ENCODE measurements at places on chromosomes 16 and 17.

DNA sequence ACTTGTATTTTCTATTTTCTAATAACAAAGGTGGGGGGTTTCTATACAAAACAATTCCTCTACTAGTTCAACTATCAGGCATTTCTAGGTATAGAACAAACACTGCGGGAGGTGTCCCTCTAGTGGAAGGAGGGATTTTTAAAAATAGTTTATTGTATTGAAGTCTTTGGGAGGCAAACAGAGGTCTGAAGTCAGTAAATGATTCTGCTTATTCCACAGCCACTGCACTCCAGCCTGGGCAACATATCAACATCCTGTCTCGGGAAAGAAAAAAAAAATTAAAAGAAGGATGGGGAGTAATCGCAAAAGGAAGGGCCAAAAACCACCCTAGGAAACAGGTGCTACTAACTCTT is 648 bp upstream of the ERCC4 start:
- peaks cover 9% of the 10 kb centered on the region for H3K4me1 ChIP-seq
- peaks cover 12% of the 10 kb centered on the region for H3K36me3 ChIP-seq
- H3K27ac ChIP-seq: peak overlapping the region; percentile 74
- DNase-seq: no peak

DNA sequence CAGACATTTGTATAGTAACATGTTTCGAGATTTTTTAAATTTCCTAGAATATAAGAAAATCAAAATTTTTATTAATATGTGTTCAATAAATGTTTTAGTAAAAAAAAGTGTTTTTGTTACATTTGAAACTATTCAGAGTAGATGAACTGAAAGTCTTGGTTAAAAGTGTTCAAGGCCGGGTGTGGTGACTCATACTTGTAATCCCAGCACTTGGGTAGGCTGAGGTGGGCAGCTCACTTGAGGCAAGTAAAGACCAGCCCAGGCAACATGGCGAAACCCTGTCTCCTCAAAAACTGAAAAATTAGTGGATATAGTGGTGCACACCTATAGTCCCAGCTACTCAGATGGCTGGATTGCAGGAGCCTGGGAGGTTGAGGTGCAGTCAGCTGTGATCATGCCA is 16.8 kb upstream of the PHKG2 start:
- no peak for DNase-seq
- peaks cover 53% of the 10 kb centered on the region for H3K36me3 ChIP-seq
- no peaks in the 10 kb centered on the region for H3K4me1 ChIP-seq
- H3K4me3 ChIP-seq: no peak overlapping the region
- no peaks in the 10 kb centered on the region for H3K27me3 ChIP-seq
- no peak overlapping the region for H3K27ac ChIP-seq

DNA sequence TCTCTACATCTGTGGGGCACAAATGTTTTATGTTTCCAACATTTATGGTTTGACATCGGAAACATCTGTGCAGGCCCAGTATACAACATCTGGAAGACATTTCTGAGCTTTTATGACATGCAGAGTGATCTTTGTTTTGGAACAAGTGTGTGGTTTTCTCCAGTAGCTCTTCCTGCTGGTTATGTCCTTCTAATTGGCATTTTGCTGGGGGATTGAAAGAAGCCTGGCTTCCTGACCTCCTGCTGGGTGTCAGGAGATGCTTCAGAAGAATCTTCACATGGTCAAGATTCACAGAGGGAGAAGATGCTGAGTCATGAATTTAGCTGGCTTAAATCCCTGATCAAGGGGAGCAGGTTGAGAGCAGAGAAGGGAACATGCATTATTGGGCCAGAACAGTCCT is 279.5 kb upstream of the MYOCD start:
- no peak overlapping the region for H3K4me3 ChIP-seq
- H3K27me3 ChIP-seq: no peaks in the 10 kb centered on the region
- no peaks in the 10 kb centered on the region for H3K4me1 ChIP-seq
- no peak for DNase-seq
- H3K27ac ChIP-seq: no peak overlapping the region

DNA sequence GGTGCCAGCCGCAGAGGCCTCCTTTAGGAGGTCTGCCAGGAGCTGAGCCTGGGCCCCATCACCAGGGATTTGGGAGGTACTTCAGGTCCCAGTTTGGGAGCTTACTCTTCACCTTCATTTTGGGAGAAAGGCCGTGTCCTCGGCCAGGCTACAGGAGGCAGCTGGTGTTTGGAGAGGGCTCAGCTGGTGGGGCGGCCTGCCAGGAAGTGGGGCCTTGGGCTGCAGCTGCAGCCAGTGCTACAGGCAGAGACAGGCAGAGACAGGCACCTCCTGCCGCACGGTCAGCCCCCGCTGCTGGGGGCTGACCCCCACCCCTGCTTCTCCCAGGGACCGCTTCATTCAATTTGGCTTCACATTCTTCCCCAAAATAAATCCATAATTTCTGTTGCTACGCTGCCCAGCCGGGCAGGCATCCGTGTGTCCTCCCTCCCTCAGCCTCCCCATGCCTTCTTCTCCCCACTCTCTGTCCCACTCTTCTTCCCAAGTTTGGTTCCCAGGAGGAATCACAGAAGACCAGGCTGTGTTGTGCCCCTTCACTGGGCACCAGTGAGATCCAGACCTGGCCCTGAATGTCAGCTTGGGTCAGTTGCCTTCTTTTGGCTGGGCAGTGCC is 6.1 kb downstream of the TMEM235 start:
- H3K27ac ChIP-seq: no peak overlapping the region

GRCh38 chr16:78505544-78506366 is 406.3 kb downstream of the WWOX start:
- no peak for DNase-seq
- H3K27ac ChIP-seq: peak overlapping the region; percentile 35
- no peaks in the 10 kb centered on the region for H3K27me3 ChIP-seq
- no peak overlapping the region for H3K4me3 ChIP-seq
- no peaks in the 10 kb centered on the region for H3K36me3 ChIP-seq

GRCh38 chr16:69471121-69471520 is 46.7 kb downstream of the CYB5B start:
- no peak overlapping the region for H3K27ac ChIP-seq
- no peaks in the 10 kb centered on the region for H3K27me3 ChIP-seq
- H3K4me3 ChIP-seq: no peak overlapping the region
- H3K4me1 ChIP-seq: no peaks in the 10 kb centered on the region

DNA sequence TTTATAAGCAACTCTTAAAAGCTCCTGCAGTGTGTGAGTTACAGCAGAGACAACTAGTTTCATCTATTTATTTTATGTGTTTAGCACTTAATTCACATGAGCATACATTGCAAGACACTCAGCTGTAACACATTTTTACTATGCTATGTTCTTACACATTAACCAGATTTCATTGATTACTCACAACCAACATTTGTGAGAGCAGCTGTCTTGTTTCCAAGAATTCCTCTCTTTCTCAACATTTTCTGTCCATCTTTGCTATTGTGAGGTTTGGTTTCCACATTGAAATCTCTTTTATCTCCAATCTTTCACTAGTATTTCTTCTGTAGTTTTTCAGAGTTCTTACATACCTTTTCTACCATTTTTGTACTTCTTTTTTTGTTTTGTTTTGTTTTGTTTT is 51.2 kb downstream of the COPRS start:
- no peaks in the 10 kb centered on the region for H3K27me3 ChIP-seq
- H3K4me3 ChIP-seq: no peak overlapping the region
- H3K4me1 ChIP-seq: peaks cover 21% of the 10 kb centered on the region
- no peak for DNase-seq
- no peaks in the 10 kb centered on the region for H3K36me3 ChIP-seq

GRCh38 chr17:63764716-63765115 is 8.7 kb downstream of the CCDC47 start:
- H3K36me3 ChIP-seq: peaks cover 25% of the 10 kb centered on the region
- H3K27me3 ChIP-seq: no peaks in the 10 kb centered on the region
- H3K4me3 ChIP-seq: no peak overlapping the region
- no peak overlapping the region for H3K27ac ChIP-seq

GRCh38 chr17:28648698-28649097 is 3.7 kb upstream of the BLTP2 start:
- peaks cover 19% of the 10 kb centered on the region for H3K4me1 ChIP-seq
- peaks cover 11% of the 10 kb centered on the region for H3K36me3 ChIP-seq
- no peak overlapping the region for H3K27ac ChIP-seq
- DNase-seq: no peak
- H3K4me3 ChIP-seq: no peak overlapping the region

- no peak overlapping the region for H3K4me3 ChIP-seq
- H3K4me1 ChIP-seq: peaks cover 3% of the 10 kb centered on the region
- peak overlapping the region; percentile 83 for H3K27ac ChIP-seq
- H3K36me3 ChIP-seq: peaks cover 51% of the 10 kb centered on the region
Observed at GRCh38 chr17:41895617-41896016, 23.1 kb downstream of the ACLY start.

DNA sequence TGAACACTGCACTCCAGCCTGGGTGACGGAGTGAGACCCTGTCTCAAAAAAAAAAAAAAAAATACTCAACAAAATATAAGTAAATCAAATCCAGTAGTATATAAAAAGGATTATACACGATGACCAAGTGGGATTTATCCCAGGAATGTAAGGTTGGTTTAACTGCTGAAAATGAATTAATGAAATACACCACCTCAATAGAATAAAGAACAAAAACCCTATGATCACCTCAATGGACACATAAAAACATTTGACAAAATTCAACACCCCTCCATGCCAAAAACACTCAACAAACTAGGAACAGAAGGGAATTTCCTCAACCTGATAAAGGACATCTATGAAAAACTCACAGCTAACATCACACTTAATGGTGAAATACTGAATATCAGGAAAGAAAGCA is 6.6 kb downstream of the MIS12 start:
- no peak overlapping the region for H3K27ac ChIP-seq
- no peak for DNase-seq
- no peaks in the 10 kb centered on the region for H3K36me3 ChIP-seq

DNA sequence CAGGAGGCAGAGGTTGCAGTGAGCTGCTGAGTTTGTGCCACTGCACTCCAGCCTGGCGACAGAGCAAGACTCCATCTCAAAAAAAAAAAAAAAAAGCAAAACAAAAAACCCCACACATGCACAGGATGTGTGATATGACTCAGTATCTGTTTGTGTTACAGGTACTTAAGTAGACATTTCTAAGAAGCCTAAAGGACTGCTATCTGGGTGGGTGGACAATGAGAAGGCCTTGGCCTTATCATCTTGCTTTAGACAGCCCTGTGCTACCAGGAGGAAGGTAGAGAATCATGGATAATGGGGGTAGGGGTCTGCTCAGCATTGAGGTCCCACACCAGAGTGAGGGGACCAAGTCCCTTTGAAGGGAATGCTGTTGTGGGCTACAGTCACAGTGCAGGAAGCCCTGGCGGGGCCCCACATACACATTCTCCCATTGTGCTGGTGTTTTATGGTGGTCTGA is 26.7 kb downstream of the PLD6 start:
- peaks cover 22% of the 10 kb centered on the region for H3K36me3 ChIP-seq
- H3K27me3 ChIP-seq: no peaks in the 10 kb centered on the region
- no peak for DNase-seq
- H3K27ac ChIP-seq: peak overlapping the region; percentile 1

GRCh38 chr16:85306071-85306792 is 194.0 kb upstream of the CIBAR2 start:
- no peaks in the 10 kb centered on the region for H3K36me3 ChIP-seq
- peak overlapping the region; percentile 7 for H3K27ac ChIP-seq
- H3K27me3 ChIP-seq: no peaks in the 10 kb centered on the region

DNA sequence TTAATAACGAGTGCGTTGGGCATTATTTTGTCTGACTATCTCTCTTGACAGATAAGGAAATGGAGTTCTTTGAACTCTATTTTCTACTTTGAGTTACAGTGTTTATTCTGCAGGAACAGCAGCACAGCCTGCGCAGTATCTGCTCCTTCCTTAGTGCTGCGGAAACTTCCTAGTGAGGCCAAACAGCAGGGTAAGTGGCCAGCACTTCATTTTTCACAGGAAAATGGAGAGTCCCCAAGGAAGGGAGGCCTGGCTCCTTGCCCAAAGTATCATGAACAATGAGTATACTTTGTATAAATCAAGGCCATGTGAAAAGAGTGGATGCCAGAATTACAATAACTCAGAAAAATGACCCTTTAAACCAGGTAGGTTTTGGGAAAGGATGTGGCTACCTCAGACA is 140.6 kb downstream of the VPS53 start:
- H3K36me3 ChIP-seq: no peaks in the 10 kb centered on the region
- no peak overlapping the region for H3K27ac ChIP-seq
- no peak overlapping the region for H3K4me3 ChIP-seq

DNA sequence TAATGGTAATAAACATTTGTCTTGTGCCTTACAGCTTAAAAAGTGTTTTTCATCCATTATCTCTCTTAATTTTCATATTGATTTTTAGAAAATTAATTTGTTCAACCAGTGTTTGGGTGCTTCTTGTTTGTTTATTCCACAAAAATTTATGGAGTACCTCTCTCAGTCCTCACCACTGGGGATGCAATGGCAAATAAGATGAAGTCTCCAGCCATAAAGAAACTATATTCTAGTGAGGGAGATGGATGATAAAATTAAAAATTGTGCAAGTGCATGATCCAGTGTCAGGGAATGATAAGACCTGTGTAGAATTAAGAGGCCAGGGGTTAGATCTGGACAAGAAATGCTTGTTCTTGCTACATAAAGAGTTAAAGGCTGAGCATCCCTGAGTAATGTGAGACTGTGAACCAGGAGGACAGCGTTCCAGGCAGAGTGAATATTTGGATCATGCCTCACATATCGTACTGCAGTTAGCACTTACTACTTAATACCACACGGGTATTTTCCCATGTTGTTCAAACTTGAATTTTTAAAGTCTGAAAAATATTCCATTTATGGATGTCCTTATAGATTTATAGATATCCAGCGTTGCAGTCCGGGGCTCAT is 535.7 kb upstream of the HSBP1 start:
- H3K27ac ChIP-seq: no peak overlapping the region
- H3K36me3 ChIP-seq: no peaks in the 10 kb centered on the region
- H3K27me3 ChIP-seq: no peaks in the 10 kb centered on the region

GRCh38 chr17:35086931-35087573 is 23.5 kb upstream of the RFFL start:
- no peaks in the 10 kb centered on the region for H3K27me3 ChIP-seq
- H3K36me3 ChIP-seq: no peaks in the 10 kb centered on the region
- peaks cover 72% of the 10 kb centered on the region for H3K4me1 ChIP-seq

DNA sequence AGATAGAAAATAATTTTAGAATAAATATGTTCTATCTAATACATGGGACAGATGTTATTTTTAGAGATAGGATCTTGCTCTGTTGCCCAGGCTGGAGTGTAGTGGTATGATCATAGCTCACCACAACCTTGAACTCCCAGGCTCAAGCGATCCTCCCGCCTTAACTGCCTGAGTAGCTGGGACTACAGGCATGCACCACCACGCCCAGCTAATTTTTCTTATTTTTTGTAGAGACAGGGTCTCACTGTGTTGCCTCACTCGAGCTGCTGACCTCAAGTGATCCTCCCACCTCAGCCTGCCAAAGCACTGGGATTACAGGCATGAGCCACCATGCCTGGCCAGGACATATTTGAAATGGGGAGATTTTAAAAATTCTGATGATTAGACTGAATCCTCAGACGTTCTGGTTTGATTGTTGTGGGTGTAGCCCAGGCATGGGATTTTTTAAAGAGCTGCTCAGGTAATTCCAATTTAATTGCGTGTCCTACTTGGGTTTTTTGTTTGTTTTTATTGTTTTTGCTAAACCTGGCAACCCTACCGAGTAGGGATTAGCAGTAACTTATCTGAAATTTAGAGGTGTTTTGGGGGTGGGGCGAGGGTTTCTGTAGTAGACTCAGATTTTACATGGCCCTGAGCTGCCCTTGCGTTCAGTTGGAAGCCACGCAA is 142.9 kb downstream of the RAB11FIP4 start:
- DNase-seq: no peak
- peak overlapping the region; percentile 34 for H3K27ac ChIP-seq

GRCh38 chr16:64412578-64413280 is 709.1 kb downstream of the CDH11 start:
- H3K27me3 ChIP-seq: no peaks in the 10 kb centered on the region
- H3K36me3 ChIP-seq: no peaks in the 10 kb centered on the region
- no peak overlapping the region for H3K4me3 ChIP-seq
- peaks cover 4% of the 10 kb centered on the region for H3K4me1 ChIP-seq
- H3K27ac ChIP-seq: no peak overlapping the region

GRCh38 chr16:8861563-8862308 is 7.1 kb downstream of the CARHSP1 start:
- peaks cover 33% of the 10 kb centered on the region for H3K36me3 ChIP-seq
- no peak for DNase-seq
- H3K4me3 ChIP-seq: no peak overlapping the region
- peaks cover 88% of the 10 kb centered on the region for H3K4me1 ChIP-seq

All from esophagus squamous epithelium (tissue), 5 donors.